Astrocyte of the hippocampus (primary cell): ENCODE measurements at places on chromosomes 4 and X.
A peak's percentile ranks its signal among the peaks of the same experiment; 100 is the strongest.

DNA sequence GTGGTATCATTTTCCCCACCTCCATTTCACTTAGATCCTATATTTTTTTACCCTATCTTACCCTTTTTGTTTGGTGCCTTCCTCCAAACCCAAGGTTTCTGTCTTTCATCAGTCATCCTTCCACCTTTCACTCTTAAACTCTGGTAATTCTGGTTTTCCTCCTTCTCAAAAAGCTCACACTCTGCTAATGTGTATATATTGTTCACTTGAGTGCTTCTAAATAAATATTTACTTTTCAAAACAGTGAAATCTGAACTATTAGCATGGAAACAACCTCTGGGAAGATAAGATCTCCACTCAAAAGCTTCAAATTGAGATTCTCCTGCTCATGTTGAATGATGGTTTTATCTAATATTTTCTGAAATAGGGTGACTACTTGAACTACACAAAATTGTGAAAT is 21.5 kb downstream of the XIAP start:
- DNase-seq, result no peak

GRCh38 chr4:167117273-167117672 is 117.0 kb downstream of the SPOCK3 start:
- no peak for DNase-seq

DNA sequence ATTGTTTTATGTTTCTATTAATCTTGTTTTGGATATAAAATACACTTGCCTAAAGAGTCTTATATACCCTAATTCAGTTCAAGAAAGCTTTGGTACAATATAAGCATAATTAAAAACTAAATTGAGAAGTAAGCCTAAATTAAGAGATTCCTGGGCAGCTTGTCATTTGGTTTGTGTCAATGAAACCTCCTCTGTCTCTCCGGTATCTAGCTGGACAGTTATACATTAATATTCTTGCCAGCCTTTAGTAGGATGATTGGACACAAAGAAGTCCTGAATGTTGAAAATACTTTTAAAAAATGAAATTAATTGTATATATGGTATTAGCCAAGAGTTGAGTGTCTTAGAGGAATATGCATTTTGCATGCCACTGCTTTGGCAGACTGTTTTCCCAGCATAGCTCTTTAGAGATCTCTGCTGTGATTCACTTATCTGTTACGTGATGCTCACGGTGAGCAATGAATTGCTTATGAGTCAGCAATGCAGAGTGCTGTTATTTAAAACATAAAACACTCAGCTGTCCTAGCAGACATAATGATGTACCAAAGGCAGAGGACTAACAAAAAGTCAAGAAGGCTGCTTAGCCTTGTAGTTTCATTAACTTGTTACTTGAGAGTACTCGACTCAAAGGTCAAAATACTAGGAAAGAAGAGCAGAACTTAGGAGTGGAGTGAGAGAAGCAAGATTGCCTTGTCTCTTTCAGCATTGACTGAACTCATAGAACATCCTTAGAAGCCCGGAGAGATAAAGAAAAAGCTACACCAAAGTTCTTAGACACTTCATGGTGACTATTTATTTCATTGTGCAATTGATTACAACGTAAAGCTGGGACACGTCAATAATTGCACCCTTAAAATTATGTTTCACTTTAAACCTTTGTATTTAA is 1296.1 kb upstream of the PCDH7 start:
- peak; percentile 62 for DNase-seq

- DNase-seq, result no peak
Measured at GRCh38 chr4:83993774-83994173, 457.9 kb downstream of the GPAT3 start.

- no peak for DNase-seq
Measured at GRCh38 chr4:46393606-46394005, 3.7 kb upstream of the GABRA2 start.

- DNase-seq, result no peak
Measured at GRCh38 chr4:150939530-150939929, 75.6 kb downstream of the LRBA start.

- peak; percentile 56 for DNase-seq
Measured at GRCh38 chr4:66052426-66052825, 382.1 kb upstream of the EPHA5 start.

DNA sequence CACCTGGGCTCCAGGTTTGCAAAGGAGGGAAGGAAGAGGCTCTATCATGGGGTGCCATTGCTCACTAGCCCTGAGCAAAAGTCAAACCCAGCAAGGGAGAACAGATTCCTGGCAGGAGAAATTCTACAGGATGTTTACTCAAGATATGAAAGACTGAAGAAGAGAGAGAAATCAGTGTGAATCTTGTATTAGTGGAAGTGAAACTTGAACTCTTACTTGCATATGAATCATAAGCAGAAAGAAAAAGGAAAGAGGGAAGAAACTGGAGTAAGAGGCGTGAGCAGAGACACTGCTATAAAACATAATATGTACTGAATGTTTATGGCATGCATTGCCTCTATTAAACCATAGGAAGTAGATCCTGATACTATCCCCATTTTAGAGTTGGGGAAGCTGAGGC is 60.9 kb downstream of the C4orf46 start:
- DNase-seq, result no peak

GRCh38 chrX:14489437-14489836 is 39.9 kb upstream of the GLRA2 start:
- no peak for DNase-seq

GRCh38 chrX:142149919-142150318 is 55.2 kb downstream of the MAGEC2 start:
- no peak for DNase-seq

GRCh38 chr4:105630670-105631655 is 77.5 kb downstream of the INTS12 start:
- no peak for DNase-seq

DNA sequence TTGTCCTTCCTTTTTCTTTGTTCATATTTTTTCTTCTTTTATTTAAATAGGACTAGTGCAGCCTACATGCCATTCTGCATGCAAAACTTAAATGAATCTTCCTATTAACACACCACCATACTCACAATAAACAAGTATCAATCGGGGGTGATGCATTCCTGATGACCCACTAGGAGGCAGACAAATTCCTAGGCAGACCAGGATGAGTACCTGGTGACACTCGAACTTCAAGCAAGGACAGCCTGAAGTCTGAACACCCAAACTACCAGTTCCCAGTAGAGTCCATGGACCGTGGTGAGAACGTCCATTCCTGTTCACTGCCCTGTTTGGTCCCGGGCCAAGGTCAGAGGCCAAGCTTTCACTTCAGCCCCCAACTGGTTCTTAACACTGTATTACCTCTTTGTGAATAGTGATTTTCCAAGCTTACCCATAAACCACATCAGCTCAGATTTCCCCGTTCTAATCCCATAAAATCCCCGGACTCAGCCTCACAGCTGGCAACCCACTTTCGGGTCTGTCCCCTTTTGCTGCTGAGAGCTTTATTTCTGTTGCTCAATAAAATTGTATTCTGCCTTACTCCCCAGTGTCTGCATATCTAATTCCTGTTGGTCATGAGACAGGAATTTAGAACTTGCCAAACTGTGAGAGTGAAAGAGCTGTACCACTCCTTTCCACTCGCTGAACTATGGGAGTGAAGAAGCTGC is 1286.6 kb downstream of the FSTL5 start:
- DNase-seq, result peak; percentile 32

- DNase-seq, result no peak
Measured at GRCh38 chrX:149848855-149849254, 32.1 kb upstream of the MAGEA8 start.

DNA sequence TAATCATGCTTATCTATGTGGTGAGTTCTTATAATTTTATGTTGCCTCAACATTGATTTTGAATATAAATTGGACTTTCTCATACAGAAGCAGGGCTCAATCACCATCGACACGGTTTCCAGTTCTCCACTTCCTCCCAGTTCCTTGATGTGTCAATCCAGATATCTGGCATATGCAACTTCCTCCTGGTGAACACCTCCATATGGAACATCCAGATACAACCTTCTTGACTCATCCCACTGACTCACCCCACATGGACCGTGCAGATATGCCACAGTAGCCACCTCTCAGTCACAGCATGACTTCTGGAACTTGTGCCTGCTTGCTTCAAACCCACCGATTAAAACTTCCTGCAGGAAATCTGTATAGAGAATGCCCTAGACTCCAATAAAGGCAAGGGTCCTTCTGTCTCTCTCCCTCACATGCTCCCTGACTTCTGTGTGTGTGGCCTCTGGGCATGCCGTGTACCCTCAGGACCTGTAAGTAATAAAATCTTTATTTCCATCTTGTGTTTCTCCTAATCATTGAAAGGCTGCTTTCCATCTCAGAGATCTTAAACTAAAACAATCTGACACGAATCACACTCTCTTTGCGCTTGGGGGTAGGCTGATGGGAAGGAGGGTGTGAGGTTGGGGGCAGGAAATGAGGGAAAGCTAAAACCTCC is 67.0 kb downstream of the HTRA3 start:
- no peak for DNase-seq

DNA sequence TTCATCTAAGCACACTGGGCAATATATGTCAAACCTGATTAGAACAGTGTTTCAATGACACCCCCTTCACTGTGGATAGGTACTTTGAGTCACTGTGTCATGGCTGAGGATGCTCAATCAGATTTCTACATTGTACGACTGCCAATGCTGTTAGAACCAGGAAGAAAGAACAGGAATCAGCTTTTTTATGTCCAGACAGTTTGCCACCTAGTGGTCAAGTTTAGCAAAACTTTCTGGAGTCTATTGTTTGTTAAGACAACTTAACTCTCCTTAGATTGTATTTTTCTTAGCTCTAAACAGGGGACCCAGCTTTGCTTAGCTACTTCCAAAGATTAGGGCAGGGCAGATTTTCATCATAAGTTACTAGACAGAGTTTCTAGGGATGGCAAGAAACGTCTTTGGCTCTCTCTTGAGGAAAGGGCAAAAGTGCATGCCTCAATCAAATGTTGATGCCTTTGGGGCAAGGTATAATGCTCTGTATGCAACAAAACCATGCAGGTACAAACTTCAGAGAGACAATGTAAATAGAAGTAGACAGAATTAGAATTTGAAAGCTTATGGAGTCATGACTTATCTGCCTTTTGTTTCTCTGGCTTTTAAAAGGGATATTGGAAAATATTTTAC is 40.5 kb upstream of the BMP3 start:
- DNase-seq, result peak; percentile 76

DNA sequence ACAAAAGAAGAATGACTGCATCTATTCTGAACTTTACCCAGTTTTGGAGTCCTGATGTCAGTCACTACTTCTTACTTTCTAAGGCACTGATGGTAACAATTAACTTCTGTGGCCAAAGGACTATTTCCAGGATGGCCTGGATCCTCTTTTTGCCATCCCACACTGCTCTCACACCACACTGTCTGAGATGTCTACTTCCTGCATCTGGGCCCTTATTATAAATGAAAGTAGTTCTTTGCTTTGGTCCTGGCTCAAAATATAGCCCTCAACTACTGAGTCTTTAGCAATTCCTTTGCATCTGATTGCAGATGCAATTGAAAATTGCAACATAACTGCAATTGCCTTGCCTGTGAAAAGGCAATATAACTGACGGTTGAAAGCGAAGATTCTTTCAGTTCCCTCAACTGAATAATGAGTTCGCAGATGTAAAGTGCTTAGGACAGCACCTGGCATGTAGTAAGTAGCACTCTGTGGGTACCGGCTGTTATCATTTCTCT is 44.2 kb downstream of the COQ2 start:
- DNase-seq, result no peak

DNA sequence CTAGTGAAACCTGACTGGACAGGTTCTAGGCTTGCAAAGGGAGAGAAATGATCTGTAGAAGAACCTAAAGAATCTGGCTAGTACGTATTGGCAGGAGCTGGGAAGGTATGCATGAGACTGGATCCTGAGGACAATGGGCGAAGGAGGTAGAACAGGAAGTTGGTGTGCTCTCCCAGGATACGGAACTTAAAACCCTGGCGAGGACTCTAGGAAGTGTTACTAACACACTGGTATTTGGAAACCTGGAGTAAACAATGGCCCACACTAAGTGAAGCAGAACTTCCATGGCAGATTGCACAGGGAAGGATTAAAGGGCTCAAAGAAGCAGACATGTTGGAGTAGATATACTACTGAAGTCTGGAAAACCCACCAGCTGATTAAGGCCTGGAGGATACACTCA is 9.1 kb downstream of the SYN1 start:
- no peak for DNase-seq

DNA sequence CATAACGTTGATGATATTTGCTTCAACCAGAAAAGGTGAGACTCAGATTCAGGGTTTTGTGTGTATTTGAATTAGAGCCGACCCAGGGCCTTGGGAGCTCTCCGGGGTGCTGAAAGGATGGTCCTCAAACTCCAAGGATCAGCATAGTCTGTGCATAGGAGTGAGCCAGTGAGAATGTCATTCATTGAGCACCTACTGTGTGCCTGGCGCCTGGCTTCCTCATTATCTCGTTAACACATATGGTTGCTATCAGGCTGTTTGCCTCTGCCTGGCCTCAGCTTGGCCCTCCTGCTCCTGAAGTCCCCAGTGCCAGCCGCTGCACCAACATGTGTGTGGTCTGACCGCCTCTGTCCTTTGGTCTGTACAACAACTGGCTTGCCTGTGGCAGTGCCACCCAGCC is 25.1 kb upstream of the JAKMIP1 start:
- DNase-seq, result peak; percentile 65

DNA sequence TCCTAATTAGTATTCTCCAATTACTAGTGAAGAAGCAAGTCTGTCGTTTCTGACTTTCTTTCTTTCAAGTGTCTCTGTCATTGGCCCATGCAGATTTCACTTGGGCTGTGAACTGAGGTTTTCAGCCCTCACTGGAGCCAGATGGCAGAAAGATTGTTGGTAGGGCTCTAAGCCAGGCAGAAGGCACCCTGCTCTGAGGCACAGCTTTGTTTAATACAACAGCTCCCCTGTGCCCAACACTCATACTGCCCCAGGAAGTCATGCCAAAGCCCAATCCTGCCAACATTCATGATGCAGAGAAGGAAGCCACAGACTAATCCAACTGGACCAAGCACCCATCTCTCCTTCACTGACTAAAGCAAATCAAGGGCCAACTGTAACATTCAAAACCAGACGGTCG is 117.1 kb upstream of the FRG1 start:
- DNase-seq, result no peak

GRCh38 chrX:123797543-123798447 is 62.1 kb upstream of the XIAP start:
- peak; percentile 49 for DNase-seq

DNA sequence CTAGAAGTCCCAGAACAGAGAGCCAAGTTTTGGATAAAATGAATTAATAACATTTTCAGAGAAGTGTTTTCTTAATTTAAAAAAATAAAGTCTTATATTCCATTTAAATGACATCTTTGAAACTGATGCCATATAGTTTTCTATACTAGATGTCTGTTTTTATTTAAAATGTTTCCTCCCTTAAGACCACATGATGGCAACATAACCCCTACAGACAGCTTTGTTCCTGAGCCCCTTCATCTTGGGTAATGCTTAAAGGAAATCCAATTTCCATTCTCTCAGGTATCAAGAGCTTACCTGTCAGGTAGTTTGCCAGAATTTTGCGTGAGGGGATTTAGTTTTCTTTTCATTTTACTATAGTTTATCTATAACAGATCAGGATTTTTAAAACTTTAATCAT is 181.4 kb upstream of the UGT8 start:
- DNase-seq, result no peak

DNA sequence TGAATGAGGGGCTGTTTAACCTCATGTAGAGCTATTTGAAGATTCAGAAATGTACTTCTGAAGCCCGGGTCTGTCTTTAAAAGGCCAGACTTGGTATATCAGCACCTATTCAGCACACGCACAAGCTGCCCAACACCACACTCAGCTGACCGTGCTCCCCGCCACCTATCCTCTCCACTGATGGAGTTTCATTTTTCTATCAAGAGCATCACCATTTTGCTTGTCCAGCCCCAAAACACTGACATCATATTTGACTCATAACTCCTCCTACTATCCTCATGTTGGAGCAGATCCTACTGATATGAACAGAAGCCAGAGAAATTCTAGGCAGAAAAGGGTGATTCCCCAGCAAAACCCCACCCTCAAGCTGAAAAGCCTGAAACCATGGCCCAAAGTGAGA is 100.3 kb downstream of the SORBS2 start:
- no peak for DNase-seq
